ENCODE measurements at places on chromosomes 5 and 9. TPM values are rescaled to one million over a fixed set of nuclear protein-coding genes. Genes with fewer than 3 reads are reported as not detected.

The GPR151 gene
- total RNA-seq, result not detected

The FOXI1 gene
- not detected for total RNA-seq

- no peak for DNase-seq
Measured at GRCh38 chr9:125969462-125969861, 222.3 kb downstream of the PBX3 start.

DNA sequence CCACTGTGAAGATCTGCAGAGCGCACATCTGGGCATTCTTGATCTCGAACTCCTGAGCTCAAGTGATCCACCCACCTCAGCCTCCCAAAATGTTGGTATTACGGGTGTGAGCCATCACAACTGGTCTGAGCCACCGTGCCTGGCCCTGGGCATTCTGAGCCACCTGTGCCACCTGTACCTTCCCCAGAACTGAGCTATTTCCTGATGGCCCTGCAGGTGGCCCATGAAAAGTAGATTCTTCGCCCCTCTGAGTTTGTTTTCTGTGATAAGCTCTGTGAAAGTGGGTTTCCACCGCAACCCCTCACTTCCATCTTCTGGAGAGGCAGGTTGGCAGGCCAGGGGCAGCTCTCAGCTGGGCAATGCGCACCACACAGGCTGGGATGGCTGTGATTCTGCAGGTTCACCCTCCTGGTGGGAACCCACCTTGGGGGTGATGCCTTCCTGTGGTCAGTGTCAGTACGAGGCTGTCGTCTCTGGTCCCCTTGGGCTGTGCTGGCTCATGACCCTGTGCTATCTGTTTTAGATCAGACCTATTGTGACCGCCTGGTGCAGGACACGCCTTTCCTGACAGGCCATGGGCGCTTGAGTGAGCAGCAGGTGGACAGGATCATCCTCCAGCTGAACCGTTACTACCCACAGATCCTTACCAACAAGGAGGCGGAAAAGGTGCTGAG is 11.3 kb downstream of the CARD19 start:
- DNase-seq, result peak; percentile 64

- DNase-seq, result no peak
Measured at GRCh38 chr5:352639-353611, 31.4 kb downstream of the AHRR start.

DNA sequence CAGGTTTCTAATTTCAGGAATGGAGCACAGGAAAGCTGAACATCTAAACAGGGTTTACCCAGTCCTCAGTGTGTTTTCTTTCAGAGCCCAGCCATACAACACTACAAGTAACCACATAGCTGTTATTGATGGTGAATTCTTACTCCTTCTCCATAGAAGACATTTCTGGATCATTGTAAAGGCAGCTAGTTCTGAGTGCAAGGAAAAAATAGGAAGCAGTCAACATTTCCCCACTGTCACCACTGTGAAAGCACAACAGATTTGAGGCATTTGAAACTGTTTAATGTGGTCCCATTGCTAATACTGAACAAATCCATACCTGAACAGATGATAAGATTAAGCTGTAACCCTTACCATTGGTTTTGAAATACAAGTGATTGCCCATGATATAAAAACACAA is 145.0 kb upstream of the PCA3 start:
- DNase-seq, result no peak

- no peak for DNase-seq
Measured at GRCh38 chr5:72268753-72269410, 51.2 kb downstream of the MRPS27 start.

DNA sequence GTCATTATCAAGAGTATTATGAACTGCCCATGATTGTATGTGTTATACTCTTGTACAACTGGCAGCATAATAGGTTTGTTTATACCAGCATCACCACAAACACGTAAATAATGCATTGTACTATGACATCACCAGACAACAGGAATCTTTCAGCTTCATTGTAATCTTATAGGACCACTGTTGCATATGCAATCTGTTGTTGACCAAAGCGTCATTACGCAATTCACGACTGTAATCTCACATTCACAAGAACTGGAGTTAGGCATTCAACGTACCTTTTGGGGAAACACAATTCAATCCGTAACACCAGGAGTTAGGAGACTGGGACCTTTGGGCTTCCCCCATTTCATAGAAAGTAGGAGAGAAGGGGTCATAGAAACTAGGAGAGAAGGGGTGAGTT is 20.4 kb upstream of the ARSI start:
- DNase-seq, result no peak

Data from posterior vena cava (tissue), 2 donors.